Right renal pelvis (tissue), 4 donors: ENCODE measurements at places on chromosomes 1 and 21.
A peak's percentile ranks its signal among the peaks of the same experiment; 100 is the strongest.

DNA sequence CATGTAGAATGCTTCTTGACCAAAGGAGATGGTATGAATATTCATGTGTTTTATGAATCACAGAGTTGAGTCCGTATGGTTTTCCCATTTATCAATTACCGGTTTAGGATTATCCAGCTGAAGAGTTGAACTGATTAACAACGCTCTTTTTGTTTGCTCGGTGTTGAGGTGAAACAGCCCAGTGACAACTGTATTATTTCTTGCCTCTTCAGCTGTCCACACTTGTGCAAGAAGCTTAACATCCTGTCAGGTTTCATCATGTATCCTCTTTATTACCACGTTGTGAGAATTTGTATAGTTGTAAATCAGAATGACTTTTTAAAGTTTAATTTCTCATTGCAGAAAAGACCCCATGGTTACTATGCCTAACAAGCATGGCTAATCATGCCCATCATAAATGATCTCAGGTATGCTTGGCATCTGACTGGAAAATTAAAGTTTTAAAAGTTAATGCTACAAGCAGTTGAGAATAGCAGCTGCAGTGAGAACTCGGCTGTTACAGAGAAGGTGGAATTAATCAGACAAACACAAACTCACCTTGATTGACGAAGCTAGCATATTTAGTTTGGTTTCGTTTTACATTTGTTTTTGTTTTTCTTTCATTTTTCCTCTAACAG lies 563.2 kb upstream of the ADGRL2 start:
- peak; percentile 11 for DNase-seq

GRCh38 chr1:213457733-213458132 lies 406.7 kb downstream of the RPS6KC1 start:
- no peak for DNase-seq

GRCh38 chr1:3571263-3571662 lies 40.0 kb downstream of the MEGF6 start:
- no peak for DNase-seq

DNA sequence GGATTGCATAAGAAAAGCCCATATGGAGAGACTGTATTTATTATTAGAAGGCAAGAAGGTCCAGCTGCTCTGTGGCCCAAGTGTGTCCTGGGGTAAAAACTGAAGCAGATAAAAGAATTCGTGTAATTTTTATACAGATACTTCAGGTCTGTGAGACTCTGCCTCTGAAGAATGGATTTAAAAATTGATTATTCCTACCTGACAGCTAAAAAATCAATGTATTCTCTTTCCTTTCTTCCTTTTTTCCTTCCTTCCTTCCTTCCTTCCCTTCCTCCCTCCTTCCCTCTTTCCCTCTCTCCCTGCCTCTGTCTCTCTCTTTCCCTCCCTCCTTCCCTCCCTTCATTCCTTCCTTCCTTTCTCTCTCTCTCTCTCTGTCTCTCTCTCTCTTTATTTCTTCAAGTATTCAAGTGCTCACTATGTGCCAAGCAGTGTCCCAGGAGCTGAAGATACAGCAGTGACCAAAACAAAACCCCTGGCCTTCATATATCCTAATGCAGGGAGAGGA lies 11.3 kb upstream of the MGST3 start:
- no peak for DNase-seq

GRCh38 chr1:181459067-181459466 lies 24.2 kb upstream of the CACNA1E start:
- DNase-seq = no peak

DNA sequence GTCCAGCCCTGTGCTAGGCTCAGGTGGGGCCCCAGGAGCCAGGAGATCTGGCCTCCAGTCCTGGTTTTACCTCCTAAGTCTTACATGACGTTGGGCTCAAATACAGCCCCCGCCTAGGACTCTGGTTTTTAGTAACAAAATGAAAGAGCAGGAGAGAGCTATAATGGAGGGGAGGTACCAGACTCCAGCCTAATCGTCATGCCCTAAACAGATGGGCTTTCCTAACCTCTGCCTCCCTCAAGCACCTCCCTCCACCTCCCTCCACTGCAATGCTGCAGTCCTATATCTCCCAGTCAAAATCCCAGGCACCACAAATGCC lies 28.6 kb downstream of the TTC39A start:
- no peak for DNase-seq

DNA sequence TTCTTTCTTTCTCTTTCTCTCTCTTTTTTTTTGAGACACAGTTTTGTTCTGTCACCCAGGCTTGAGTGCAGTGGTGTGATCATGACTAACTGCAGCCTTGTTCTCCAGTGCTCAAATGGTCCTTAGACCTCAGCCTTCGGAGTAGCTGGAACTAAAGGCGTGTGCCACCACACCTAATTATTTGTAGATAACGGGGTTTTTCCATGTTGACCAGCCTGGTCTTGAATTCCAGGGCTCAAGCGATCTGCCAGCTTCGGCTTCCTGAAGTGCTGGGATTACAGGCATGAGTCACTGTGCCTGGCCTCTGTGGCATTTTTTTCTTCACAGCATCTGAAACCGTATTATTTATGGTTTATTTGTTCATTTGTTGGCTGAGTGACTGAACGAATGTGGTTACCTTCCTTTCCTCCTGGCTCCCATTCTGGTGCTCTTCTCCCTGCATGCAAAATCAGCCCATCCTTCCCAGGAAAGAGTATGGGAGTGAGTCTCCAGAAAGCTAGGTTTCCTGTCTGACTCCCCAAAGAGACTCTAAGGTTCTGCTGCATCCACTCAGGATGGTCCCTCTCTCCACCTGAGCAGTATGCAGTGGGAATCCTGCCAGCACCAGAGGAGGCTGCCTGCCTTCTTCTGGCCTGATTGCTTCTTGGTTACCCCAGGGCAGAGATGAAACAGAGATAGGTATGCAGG lies 155.0 kb upstream of the BEND5 start:
- no peak for DNase-seq

- peak; percentile 5 for DNase-seq
Measured at GRCh38 chr1:43885279-43885801, 48.3 kb upstream of the ARTN start.
